ENCODE measurements at places on chromosomes 5 and 9.

GRCh38 chr9:27247756-27248155 is 49.2 kb downstream of the EQTN start:
- DNase-seq, result peak; percentile 26

GRCh38 chr9:124906966-124907365 is 33.9 kb downstream of the GOLGA1 start:
- DNase-seq, result no peak

GRCh38 chr9:82404881-82405280 is 416.3 kb downstream of the SPATA31D1 start:
- DNase-seq, result no peak

- DNase-seq, result peak; percentile 38
These were observed 159.8 kb downstream of the PALM2AKAP2 start for GRCh38 chr9:109939698-109940342.

- peak; percentile 6 for DNase-seq
These were observed 25.5 kb downstream of the PLAC8L1 start for GRCh38 chr5:146079695-146080373.

Data from suppressor macrophage (primary cell).